WERI-Rb-1 (cell line): ENCODE measurements at places on chromosomes 2 and 18.

DNA sequence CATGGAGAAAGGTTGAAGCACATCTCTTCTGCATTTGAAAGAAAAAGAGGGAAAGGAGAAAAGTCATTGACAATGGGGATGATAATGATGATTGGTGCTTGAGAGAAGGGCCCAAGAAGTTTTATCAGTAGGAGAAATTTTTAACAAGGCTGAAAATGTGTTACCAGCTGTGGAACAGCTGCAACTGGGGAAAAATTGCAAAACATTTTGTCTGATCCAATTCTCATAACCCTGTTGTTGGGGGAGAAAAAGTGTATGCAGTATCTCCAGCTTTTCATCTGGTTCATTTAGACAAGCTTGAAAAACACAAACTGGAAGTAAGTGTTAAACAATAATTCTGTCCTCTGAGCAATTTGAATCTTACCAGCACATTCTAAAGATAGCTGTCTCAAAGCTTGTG, 92.7 kb downstream of the CSRNP3 start:
- DNase-seq: no peak

DNA sequence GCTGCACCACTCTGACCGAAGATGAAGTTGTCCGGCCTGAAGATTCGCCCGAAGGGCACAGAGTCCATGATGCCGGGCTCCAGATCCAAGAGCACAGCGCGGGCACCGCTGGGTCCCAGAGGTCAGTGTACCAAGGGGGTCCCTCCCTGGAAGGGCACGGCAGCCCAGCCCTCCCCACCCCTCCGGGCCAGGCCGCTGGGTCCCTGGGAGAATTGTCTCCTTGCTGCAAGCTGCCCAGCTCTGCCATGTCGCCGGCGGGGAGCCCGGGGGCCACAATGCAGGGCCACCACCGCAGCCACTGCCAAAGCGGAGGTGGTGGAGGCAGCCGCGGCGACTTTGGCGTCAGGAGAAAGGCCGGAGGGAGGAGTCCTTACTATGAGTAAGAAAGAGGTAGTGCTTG, 189.5 kb upstream of the CYRIA start:
- DNase-seq: no peak

- DNase-seq: no peak
These were observed 89.8 kb upstream of the BCL2L11 start for GRCh38 chr2:111030945-111031344.

- DNase-seq: no peak
These were observed 133.6 kb downstream of the KCNE4 start for GRCh38 chr2:223185638-223186037.

DNA sequence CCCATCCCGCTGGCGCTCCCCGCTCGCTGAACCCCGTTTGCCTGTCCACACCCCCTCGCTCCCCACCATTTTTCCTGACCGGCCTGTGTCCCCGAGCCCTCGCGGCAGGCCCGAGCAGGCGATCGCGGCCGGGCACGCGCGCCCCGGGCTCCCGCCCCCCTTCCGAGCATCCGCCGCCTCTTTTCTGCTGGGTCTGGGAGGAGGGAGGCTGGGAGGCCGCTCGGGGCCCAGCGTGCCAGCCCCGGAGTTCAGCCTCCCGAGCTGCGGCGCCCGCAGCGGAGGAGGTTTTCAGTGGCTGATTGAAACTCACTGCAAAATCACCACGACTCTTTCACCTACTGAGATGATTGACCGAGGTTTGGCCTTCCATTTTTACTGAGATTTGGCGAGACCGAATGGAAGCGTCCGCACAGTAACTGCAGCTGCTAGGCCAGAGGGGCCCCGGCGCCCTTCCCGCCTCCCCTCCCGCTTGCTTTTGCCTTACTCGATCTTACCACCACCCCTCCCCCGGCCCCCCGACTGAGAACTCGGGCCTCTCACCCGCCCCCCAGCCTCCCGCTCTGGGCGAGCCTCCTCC, 4.8 kb downstream of the SOX11 start:
- DNase-seq: peak; percentile 80

DNA sequence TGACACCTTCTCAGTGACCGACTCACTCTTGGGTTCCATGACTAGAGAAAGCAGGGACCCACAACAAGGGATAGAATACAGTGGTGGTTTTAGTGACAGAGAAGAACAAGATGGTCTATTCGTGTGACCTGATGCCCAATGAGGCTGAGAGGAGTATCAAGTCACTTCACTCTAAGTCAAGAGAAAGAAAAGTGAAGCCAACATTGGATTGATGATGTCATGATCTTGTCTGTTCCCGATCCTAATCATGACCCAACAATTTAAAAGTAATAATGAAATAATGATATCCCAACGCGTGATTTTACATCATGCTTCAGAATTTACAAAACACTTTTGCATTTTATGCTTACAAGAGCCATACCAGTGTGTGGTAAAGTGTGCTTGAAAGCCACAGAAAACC, 155.6 kb upstream of the POU3F3 start:
- DNase-seq: no peak

GRCh38 chr2:165874445-165875039, 79.0 kb downstream of the TTC21B start:
- no peak for DNase-seq

DNA sequence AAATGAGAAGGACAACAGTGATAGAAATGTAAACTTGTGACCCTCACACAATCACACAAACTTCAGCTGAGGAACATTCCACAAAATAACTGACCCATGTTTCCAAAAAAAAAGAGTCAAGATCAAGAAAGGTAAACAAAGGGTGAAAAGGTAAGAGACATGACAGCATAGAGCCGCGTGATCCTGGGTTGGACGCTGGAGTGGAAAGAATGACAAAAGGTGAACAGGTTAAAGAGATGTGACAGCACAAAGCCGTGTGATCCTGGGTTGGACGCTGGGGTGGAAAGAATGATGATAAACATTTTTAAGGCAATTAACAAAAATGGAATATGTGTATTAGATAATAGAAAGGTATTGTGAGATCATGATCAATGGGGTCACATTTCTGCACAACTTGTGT, 110.3 kb downstream of the SNTG2 start:
- no peak for DNase-seq

- DNase-seq: no peak
These were observed 156.8 kb upstream of the RBMS1 start for GRCh38 chr2:160650196-160651118.

DNA sequence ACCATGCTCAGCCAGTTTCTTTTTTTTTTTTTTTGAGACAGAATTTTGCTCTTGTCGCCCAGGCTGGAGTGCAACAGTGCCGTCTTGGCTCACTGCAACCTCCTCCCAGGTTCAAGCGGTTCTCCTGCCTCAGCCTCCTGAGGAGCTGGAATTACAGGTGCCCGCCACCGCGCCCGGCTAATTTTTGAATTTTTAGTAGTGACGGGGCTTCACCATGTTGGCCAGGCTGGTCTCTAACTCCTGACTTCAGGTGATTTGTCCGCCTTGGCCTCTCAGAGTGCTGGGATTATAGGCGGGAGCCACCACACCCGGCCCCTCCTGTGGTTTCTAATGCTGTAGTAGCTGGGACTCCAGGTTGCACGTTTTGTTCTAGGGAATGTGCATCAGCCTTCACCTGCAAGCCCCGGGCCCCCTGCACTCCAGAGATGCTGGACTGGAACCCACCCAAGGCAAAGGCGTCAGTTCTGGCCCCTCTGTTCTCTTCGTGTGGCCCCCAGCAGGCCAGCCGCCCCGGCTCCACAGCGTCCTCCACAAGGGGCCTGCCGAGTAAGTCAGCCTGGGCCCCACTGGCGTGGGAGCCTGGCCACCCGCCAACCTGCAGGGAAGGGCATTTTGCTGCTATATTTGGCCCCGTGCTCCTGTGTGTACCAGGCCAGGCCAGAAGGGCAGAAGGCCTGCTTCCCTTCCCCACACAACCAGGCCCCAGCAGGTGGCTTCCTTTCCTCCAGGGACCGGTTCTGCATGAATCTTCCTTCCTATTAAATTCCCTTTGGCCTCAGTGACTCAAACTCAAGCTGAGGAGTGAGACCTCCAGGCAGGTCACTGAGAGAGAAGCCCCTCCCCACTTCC, 25.7 kb upstream of the B3GNT7 start:
- no peak for DNase-seq

- no peak for DNase-seq
These were observed 108.9 kb downstream of the INHBB start for GRCh38 chr2:120454654-120455385.

DNA sequence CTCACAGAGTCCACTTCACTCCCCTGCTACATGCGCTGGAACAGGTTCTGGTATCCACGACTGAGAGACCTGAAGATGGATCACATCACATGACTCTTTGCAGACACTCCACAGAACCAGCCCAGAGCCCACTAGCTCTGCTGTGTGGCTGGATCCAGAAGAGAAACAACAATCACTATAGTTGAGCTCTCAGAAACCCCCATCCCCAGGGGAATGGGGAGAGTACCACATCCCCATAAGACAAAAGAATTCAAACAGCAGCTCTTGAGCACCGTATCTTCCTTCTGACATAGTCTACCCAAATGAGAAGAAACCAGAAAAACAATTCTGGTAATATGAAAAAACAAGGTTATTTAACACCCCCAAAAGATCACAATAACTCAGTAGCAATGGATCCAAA, 76.4 kb downstream of the ZSWIM2 start:
- DNase-seq: no peak

DNA sequence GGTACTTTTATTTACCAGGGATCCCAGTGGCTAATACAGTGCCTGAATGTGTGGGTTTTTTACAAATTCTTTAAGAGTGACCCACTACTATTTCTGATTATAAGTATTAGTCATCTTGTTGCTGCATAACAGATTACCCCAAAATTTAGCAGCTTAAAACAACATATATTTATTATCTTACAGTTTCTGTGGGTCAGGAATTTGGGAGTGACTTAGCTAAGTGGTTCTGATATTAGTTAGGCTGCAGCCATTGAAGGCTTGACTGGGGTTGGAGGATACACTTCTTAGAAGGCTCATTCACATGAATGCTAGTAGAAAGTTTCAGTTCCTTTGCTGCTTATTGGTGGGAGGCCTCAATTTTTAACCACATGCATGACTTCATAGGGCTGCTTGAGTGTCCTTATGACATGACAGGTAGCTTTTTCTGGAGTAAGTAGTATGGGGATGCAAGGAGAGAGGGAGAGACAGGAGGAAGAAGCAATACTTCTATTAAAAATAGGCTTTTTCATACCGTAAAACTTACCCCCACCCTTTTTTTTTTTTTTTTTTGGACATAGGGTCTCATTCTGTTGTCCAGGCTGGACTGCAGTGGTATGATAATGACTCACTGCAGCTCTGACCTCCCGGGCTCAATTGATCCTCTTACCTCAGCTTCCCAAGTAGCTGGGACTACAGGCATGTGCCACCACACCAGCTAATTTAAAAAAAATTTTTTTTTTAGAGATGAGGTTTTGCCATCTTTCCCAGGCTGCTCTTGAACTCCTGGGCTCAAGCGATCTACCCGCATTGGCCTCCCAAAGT, 13.3 kb upstream of the POLE4 start:
- DNase-seq: no peak

GRCh38 chr2:149931486-149931885, 343.9 kb upstream of the MMADHC start:
- no peak for DNase-seq

DNA sequence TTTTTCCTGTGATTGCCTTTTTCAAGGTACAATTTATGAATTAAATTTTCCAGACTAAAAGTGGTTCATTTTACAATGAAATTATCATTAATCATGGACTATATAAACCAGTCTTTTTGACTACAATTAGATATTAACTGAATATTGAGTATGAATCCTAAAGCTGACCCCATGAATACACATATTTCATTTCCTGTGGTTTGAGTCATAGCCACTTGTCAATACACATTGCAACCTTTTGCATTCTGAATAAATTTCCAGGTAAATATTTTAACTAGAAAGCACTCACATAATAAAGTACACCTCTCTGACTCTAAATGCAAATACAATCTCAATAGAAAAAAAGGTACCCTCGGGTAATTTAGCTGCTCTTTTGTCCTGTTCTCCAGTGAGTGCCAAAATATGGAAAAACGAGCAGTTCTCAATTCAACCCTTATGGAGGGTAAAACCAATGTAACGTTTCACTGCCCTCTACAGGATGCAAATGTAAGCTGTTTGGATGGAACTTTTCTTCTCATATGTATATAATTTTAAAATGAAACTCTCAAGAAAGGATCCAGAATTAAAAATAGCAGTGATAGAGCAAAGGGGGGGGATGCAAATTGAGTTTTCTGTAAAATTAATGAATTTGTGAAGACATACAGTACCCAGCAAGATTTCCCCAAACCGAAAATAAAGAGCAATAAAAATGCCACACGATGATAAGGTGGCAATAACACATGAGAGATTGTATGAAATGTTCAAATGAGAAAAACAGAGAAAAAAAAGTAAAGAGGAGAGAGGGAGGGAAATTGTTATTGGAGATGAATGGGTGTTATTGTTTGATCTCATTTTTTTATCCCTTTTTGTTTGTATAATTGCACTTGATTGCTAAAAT, 1795.7 kb upstream of the PIK3C3 start:
- no peak for DNase-seq

DNA sequence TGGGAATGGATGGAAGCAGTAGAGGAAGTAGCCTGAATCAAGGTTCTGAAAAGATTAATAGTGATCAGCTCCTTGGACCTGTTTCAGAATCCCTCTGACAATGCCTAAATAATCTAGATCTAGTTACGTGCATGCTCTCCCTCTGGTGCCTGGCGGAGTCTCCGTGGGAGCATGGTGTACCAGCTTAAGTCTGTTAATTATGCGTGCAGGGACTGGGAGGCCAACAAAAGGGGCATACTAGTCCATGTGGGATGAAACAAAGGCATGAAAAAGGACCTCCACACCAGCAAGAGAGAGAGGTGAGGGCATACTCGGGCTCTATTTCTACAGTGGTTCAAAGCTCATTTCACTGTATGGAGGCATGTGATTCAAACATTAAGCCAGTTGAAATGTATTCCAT, 200.3 kb downstream of the DPP4 start:
- DNase-seq: no peak

DNA sequence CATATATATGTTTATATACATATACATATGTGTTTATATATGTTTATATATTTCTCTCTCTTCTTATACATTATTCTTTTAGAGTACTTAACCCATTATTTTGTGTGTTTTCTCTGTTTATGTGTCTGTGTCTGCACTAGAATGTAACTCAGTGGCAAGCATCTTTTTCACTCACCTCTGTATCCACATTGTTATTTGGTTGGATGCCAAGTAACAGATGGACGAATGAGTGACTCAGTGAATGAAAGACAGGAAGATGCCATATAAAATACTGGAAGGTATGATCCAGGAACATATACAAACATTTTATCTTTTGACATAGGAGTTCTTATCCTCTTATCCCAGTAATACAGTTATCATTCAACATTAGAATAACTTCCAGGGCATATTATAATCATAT, 684.8 kb downstream of the RNF144A start:
- DNase-seq: no peak
